Cardiac muscle cell (in vitro differentiated cells and primary cell): ENCODE measurements at places on chromosomes 7 and 10.

DNA sequence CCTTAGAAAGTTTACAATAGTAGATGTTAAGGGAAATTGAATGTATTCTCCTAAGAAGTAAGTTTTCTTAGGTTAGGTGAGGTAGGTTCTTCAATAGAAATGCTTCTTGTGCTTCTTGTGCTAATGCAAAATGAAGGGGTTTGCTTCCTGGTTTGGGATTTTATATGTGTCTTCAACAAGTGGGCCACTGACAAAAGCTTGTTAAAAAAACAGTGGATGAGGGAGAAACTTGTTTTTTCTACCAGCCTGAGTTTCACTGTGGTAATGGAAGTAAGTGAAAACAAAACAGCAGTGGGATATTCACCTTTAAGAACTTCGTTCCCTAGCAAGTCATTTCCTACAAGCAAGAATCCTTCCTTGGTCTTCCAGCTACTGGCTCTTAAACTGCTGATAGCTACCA is 107.5 kb downstream of the FOXP2 start:
- DNase-seq, result no peak

- no peak for DNase-seq
Observed at GRCh38 chr10:21519397-21519933, 6.0 kb downstream of the SKIDA1 start.

GRCh38 chr10:75335983-75336382 is 65.6 kb downstream of the ZNF503 start:
- DNase-seq, result no peak

GRCh38 chr10:5608608-5609220 is 57.7 kb downstream of the ASB13 start:
- DNase-seq, result no peak

GRCh38 chr7:76187272-76187671 is 14.4 kb upstream of the SRRM3 start:
- no peak for DNase-seq

GRCh38 chr7:43010061-43010460 is 77.9 kb downstream of the MRPL32 start:
- DNase-seq, result no peak

DNA sequence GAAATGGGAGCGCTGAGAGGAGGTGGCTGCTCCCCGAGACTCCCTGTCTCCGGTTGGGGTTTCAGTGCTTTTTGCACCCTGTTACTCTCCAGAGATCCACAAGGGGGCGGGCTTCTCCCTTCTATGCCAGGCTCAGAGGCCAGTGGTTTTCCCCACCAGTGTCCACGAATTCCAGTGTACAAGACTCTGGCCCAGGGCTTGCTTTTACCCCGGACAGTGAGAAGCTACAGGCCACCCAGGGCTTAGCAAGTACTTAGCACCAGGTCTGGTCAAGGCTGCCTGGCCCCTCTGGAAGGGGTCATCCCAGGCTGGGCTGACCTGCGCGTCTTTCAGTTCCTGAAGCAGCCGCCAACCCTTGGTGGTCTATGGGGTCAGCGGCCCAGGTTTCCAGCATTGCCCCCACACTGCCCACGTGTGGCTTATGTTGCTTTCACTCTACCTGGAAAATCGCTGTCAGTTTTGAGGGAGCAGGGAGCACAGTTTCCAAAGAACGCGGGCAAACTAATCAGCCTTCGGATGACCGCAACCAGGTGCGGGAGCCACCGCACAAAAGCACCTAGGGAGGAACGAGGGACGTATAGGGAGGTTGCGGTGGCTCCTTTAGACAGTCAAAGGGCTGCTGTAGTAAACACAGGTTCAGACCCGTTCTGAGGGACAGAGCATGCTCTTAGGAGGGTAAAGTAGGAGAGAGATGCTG is 6.8 kb downstream of the CYP26A1 start:
- DNase-seq, result peak; percentile 63

DNA sequence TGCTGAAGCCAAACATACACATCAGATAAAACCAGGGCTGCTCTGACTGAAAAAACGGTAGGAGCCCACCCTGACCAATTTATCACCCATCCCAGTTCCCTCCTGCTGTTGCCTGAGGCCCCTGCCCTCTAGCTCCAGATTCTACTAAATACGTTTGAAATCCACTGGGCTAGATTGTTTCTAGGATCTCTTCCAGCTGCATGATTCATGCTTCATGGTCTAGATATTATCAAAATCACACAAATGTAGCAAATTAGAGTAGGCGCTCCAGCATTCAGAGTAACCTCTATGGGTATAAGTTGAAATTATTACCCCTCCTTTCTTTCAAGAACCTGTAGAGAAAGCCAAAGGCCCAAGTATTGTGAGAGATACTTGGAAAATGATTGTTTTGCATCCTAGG is 151.2 kb upstream of the FAM13C start:
- DNase-seq, result no peak

GRCh38 chr7:81648716-81649115 is 121.1 kb downstream of the HGF start:
- no peak for DNase-seq

GRCh38 chr10:17237149-17237527 is 9.1 kb downstream of the VIM start:
- no peak for DNase-seq

- peak; percentile 28 for DNase-seq
Observed at GRCh38 chr7:24701261-24702235, 55.7 kb downstream of the GSDME start.

DNA sequence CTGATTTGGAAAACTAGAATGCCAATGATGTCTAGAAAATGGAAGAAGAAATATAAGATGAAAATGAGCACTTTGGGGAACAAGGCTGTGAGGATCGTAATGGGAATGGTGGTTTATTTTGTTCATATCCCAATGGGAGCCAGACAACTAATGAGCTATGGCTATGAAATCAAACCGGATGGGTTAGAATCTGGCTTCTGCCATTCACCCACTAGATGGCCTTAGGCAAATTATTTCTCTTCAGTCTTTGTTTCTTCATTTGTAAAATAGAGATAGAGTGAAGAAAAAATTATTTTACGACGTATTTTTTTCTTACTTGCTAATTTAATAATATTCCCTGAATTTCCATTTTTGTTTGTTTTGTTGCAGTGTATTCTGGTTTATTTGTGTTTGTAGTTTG is 572.1 kb upstream of the IGFBP3 start:
- DNase-seq, result no peak
